Activated effector memory CD4-positive, alpha-beta T cell treated with Interleukin-2 at 50 U/mL for 16 hours (primary cell): ENCODE measurements at places on chromosomes 16 and 17.
A peak's percentile ranks its signal among the peaks of the same experiment; 100 is the strongest.

- no peak for DNase-seq
Observed at GRCh38 chr16:23357761-23358290, 55.7 kb downstream of the SCNN1B start.

GRCh38 chr17:17710728-17711541 is 29.7 kb downstream of the RAI1 start:
- DNase-seq = no peak

GRCh38 chr17:69325518-69326376 is 1.2 kb downstream of the ABCA5 start:
- DNase-seq = no peak

GRCh38 chr16:14565688-14566025 is 64.4 kb downstream of the PARN start:
- DNase-seq = no peak

DNA sequence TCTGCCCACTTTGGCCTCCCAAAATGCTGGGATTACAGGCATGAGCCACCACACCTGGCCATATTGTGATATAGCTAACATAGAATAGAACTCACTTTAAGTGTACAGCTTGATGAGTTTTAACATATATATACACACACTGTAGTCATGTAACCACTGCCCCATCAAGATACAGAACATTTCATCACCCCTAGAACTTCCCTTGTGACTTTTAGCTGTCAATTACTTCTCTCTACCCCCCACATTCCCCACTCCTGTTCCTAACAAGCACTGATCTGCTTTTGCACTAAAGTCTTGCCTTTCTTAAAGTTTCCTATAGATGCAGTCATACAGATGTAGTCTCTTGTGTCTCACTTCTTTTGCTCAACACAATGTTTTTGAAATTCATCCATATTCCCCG is 93.1 kb downstream of the PITPNC1 start:
- DNase-seq = no peak

DNA sequence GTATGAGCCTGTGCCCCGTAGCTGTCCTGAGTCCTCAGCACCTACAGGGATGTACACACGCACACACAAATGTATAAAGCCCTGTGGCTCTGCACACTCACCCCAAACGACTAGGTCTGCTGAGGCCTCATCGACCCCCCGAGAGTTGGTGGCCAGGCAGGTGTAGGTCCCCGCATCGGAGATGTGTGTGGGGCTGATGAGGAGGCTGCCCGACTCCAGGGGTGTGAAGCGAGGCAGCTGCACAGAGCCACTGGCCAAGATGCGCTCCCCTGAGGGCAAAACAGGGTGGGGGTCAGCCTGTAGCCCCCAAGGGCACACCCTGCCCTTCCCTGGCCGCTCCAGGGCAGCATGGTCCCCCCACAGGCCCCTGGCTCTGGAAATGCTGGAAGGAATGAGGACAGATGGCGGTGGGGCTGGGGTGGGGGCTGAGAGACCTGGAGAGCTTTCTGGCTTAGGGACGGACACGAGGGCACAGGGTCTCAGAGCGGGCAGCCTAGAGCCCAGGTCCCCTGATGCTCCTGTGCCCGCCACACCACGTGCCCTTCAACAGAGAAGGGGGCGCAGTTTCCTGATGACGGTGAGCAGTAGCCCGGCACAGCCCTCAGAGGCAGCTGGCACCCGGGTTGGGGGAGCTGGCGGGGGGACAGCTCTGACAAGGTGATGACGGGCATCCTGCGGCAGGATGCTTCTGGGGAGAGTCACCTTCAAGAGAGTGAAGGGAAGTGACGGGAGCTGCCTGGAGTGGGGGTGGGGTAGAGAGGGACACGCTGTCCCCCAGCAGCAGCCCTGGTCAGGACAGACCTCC is 119.8 kb upstream of the CDC42EP4 start:
- no peak for DNase-seq

DNA sequence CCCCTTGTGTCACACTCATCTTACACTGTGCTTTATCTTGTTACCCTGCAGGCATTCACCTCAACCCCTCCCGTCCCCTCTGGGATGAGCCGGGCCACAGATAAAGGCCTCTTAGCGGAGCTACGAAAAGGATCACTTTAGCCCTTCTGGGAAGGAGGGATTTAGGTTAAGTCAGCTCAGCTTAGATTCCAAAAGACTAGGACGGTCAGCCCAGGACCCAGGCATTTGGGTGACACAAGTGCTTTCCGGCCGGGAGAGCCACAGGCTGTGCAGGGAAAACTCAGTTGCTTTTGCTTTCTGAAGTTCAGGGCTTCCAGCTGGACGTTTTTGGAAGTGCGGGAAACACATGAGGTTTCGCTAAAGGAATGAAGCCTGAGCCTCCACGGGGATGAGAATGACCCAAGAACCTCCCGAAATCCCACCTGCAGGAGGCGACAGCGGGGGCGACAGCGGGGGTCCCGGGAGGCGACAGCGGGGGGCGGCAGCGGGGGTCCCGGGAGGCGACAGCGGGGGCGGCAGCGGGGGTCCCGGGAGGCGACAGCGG is 11.6 kb upstream of the METRNL start:
- DNase-seq = no peak

- no peak for DNase-seq
Observed at GRCh38 chr16:845351-845745, 44.8 kb upstream of the GNG13 start.

GRCh38 chr17:42744283-42744805 is 496 bp downstream of the EZH1 start:
- DNase-seq = peak; percentile 37

- peak; percentile 33 for DNase-seq
Observed at GRCh38 chr16:84062734-84063640, 20.4 kb upstream of the SLC38A8 start.

DNA sequence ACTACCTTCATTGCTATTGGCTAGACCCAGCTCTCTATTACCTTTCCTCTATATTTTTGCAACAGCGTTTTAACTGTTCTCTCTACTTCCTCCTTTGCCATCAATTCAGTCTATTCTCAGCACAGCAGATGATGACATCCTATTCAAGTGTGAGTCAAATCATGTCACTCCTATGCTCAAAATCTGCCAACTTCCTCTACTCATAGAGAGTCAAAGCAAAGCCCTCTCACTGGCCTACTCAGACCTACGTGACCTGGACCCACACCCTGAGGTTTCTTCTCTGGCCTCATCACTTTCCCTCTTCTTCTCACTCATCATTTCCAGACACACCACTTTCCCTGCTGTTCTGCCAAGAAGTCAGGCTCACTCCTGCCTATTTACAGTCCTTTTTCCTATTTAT is 289.0 kb upstream of the AXIN2 start:
- DNase-seq = no peak

DNA sequence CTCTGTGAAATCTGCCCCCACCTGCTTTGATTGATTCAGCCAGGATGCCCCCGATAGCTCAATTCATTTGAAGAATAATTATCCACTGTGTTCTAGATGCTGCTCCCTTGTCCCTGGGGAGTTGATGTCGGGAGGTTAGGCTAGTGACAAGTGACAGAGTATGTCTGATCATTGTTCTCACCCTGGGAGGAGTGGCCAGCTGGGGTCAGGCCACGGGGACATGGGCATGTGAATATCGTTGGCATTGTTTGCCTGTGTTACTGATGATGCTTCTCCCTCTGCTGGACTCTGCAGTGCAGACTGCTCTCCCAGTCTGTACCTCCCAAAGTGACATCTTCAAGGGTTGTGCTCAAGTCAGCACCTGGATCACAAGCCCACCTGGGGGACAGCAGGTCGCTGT is 89.9 kb upstream of the C16orf82 start:
- no peak for DNase-seq

DNA sequence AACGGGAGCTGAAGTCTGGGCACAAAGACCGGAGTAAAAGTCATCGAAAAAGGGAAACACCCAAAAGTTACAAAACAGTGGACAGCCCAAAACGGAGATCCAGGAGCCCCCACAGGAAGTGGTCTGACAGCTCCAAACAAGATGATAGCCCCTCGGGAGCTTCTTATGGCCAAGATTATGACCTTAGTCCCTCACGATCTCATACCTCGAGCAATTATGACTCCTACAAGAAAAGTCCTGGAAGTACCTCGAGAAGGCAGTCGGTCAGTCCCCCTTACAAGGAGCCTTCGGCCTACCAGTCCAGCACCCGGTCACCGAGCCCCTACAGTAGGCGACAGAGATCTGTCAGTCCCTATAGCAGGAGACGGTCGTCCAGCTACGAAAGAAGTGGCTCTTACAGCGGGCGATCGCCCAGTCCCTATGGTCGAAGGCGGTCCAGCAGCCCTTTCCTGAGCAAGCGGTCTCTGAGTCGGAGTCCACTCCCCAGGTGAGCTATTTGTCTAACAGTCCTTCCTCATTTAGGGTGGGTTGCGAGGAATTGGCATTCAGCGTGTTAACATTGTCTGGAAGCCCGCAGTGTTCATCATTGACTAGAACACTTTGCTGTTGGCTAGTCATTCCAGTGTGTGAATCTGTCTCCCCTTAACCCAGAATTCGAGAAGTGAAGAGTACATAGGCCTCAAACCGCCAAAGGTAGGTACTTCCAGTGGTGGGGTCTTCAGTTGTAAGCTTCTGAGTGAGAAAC is 1.5 kb downstream of the CDK12 start:
- DNase-seq = no peak

DNA sequence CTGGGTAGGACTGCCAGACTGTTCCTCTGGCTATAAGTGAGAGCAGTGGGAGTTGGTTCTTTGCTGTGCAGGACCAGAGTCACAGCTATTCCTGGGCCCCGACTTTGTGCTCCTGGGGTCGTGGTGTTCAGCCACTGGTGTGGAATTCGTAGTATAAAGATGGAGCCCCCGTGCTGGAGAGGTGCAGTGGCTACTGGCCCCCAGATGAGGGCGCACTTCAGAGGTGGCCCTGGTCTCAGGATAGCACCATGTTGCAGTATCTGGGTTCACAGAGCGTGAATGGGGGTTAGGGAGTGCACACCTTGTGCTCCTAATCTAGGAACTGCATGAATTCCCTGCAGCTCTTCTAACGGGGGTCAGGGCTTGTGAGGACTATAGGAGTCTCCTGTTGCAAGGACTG is 21.1 kb downstream of the TANC2 start:
- no peak for DNase-seq

- peak; percentile 23 for DNase-seq
Observed at GRCh38 chr16:50627419-50627818, 53.7 kb downstream of the SNX20 start.

DNA sequence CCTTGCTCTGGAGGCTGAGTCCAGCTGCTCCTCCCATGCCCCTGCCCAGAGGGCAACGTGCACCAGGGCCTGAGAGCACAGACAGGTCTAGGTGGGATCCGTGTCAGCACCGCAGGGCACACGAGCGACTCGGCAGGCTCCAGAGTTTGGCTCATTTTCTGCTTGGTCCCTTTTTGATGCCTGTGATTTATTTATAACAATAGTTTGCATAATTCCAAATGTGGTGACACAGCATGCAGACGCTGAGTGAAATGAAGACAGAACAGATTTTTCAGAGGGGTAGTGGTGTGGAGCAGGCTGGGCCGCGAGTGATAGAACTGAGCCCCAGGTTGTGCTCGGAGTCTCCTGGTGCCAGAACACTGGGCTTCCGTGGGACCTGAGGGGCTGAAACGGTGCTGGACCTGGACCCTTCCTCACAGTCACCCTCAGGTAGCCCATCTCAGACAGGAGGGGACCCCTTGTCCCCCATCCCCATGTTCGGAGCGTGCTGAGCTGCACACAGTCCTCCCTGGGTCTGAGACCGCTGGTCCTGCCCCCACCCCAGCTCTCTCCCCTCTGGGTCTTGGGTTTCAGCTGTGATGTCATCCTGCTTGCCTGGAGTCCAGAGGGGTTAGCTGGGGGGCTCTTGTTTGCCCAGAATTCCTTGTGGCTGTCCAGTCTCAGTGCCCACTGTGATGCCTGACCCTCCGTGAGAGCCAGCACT is 95.9 kb downstream of the METRNL start:
- no peak for DNase-seq

- no peak for DNase-seq
Observed at GRCh38 chr16:67555795-67556212, 6.5 kb upstream of the CTCF start.

DNA sequence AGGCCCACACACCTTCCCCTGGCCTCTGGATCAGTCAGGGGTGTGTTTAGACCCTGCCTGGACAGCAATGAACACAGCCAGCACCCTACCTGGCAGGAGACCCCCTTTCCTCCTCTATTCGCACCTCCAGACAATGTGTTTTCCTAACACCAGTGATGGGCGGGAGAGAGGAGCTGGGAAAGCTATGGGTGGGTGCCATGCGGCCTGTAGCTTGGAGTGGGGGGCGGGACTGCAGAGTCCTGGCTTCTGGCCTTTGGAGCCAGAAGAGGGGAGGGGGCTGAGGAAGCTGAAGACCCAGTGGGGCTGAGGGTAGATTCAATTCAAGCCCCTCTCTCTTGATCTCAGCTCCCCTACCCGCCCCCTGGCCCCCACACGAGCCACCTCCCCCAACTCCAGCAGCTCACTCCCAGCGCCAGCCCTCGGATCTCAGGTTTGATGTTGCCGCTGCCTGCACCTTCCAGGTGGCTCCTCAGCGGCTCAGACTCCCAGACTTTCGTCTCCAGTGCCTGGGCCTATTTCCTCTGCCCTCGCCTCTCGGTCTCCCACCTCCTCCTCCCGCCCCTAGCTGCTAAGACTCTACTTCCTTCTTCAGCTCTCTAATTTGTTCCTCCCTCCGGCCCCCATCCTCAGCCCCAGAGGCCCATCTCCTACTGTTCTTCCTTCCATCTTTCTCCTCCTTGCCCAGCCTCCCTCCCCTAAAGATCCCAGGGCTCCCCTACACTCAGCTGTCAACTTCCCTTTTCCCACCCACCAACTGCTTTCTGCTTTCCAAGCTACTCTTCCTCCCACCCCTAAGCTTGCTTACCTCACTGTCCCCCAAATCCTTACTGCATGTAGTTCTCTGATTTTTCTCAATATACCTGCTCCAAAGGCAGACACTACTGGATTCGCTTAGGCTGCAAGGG is 6.8 kb upstream of the SP6 start:
- no peak for DNase-seq

DNA sequence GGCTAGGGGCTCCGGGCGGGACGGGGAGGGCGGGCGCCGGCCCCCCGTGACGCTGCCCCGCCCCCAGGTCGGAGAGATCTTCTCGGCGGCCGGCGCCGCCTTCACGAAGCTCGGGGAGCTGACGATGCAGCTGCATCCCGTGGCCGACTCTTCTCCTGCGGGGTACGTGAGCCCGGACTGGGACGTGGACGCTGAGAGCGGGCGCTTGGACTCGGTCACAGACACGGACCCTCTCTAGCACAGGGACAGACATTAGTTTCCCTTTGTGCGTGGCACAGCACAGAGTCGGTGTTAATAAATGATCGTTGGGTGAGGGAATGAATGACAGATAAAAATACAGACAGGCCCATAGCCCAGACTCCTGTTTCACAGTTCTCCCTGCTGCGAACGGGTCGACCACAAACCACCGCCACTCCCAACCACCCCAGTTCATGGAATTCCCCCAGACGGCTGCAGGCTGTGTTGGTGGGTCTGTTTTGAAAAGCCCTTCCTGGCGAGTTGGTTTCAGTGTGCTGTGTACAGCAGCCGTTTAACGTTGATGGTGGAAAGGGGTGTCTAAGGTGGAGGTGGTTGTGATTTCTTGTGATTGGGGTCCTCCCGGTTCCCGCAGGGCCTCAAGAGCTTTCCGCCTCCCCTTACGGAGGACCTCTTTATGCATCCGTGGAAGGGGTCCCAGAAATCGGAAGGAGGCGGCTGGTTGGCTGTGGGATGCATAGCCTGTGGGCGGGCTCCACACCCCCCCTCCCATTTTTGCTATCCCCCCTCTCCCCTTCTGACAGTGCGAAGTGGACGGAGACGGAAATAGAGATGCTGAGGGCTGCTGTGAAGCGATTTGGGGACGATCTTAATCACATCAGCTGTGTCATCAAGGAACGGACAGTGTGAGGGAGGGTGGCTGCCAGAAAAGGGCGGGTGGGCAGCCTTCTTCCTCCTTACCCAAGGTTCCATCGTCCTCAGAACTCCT is 2.9 kb downstream of the RNASEK start:
- DNase-seq = peak; percentile 66
